ENCODE measurements at places on chromosomes 12 and 14. TPM values are rescaled to one million over a fixed set of nuclear protein-coding genes. Genes with fewer than 3 reads are reported as not detected.

GRCh38 chr12:6201826-6202225 lies 1.6 kb downstream of the CD9 start:
- peak overlapping the region; percentile 95 for H3K27ac ChIP-seq
- no peaks in the 10 kb centered on the region for H3K27me3 ChIP-seq
- no peaks in the 10 kb centered on the region for H3K4me1 ChIP-seq
- peak overlapping the region; percentile 93 for H3K4me3 ChIP-seq

GRCh38 chr12:13661005-13661887 lies 320.2 kb downstream of the GRIN2B start:
- peak; percentile 17 for DNase-seq
- no peaks in the 10 kb centered on the region for H3K4me1 ChIP-seq
- no peak overlapping the region for H3K4me3 ChIP-seq
- H3K36me3 ChIP-seq, result no peaks in the 10 kb centered on the region
- no peak overlapping the region for H3K27ac ChIP-seq
- H3K27me3 ChIP-seq, result no peaks in the 10 kb centered on the region

DNA sequence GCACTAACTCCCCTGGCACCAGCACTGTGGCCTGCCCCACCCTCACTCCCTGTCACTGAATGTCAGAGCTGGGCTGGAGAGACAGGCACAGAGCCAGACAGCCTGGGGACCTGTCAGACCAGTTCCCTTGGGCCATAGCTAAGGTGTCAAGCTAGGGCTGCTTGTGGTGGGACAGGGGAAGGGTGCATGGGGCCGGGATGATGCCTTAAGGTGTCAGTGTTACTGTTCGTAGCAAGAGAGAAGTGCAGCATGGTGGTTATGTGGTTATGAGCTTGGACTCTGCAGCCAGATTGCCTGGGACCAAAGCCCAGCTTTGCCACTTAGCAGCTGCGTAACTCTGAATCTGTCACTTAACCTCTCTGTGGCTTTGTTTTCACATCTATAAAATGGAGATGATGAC lies 3.8 kb downstream of the RAPGEF3 start:
- no peaks in the 10 kb centered on the region for H3K36me3 ChIP-seq
- H3K27ac ChIP-seq, result peak overlapping the region; percentile 95
- H3K4me3 ChIP-seq, result peak overlapping the region; percentile 70
- H3K27me3 ChIP-seq, result no peaks in the 10 kb centered on the region

GRCh38 chr12:100433701-100434100 lies 40.0 kb upstream of the NR1H4 start:
- no peaks in the 10 kb centered on the region for H3K36me3 ChIP-seq
- DNase-seq, result no peak
- H3K4me1 ChIP-seq, result no peaks in the 10 kb centered on the region
- no peak overlapping the region for H3K27ac ChIP-seq

GRCh38 chr14:34003691-34004090 lies 52.8 kb upstream of the EGLN3 start:
- H3K4me1 ChIP-seq, result no peaks in the 10 kb centered on the region
- no peak overlapping the region for H3K4me3 ChIP-seq
- H3K36me3 ChIP-seq, result no peaks in the 10 kb centered on the region
- no peak for DNase-seq

DNA sequence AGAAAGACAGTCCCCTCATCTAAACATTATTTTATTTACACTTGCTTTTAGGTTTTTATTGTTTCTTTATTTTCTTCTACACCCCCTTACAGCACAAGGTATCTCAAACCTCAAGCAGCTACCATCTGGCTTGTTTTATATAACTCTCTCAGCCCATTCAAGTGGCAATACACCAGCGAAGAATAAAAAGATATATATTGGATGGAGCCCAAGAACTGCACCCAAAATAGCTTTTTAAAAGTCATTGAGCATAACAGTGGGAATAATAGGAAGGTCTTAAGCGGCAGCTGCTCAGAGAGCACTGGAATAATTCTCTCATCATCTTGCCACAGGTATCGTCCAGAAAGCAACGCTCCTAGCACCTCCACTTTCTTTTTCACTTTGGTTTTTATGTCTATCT lies 322.5 kb downstream of the SYT1 start:
- H3K4me3 ChIP-seq, result no peak overlapping the region
- H3K27me3 ChIP-seq, result no peaks in the 10 kb centered on the region
- DNase-seq, result no peak
- no peak overlapping the region for H3K27ac ChIP-seq

DNA sequence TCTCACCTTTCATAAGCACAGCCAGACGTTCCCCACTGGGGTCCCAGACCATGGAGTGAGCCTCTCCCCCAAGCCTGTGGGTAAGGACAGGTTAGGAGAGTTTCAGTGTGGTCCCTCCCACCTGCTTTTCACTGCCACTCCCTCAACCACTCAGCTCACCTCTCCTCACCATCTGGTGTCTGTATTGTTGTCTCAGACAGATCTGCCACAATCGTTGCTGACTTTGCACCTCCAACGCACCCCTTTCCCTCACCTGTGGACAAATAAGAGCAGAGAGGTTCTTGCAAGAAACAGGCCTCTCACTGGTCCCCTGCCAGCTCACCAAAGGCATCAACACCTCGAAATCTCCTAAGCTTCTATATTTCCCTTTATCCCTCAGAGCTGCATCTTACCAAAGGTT lies 8.8 kb downstream of the MYG1 start:
- no peak overlapping the region for H3K27ac ChIP-seq
- no peaks in the 10 kb centered on the region for H3K27me3 ChIP-seq
- H3K36me3 ChIP-seq, result peaks cover 6% of the 10 kb centered on the region
- no peak overlapping the region for H3K4me3 ChIP-seq

- no peak for DNase-seq
- no peaks in the 10 kb centered on the region for H3K4me1 ChIP-seq
- H3K27ac ChIP-seq, result no peak overlapping the region
- H3K36me3 ChIP-seq, result no peaks in the 10 kb centered on the region
Observed at GRCh38 chr14:104746071-104746545, 6.8 kb upstream of the SIVA1 start.

DNA sequence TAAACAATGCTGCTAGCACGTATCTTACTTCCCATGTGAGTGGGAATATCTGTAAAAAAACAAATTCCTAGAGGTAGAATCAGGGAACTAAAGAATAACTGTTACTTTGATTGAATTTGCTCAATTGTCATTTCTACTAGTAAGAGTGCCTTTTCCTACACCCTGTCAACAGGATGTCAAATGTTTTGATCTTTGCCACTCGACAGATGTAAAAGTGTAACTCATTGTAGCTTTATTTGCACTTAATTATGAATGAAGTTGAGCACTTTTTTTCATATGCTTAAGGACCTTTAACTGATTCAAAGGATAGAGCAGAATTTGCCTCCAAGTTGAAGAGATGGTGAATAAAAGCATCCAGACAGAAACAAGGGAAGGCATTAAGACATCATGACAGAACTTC lies 104.5 kb downstream of the PPP1R12A start:
- no peak overlapping the region for H3K27ac ChIP-seq
- H3K27me3 ChIP-seq, result no peaks in the 10 kb centered on the region
- no peak for DNase-seq
- no peaks in the 10 kb centered on the region for H3K36me3 ChIP-seq

- H3K36me3 ChIP-seq, result no peaks in the 10 kb centered on the region
- no peak overlapping the region for H3K27ac ChIP-seq
- no peak overlapping the region for H3K4me3 ChIP-seq
- no peaks in the 10 kb centered on the region for H3K27me3 ChIP-seq
- H3K4me1 ChIP-seq, result no peaks in the 10 kb centered on the region
Observed at GRCh38 chr14:48731260-48731659, 854.9 kb downstream of the RPS29 start.

- peak within 1 kb of the TSS; percentile 54 for H3K4me3 ChIP-seq
- H3K27me3 ChIP-seq, result no peaks in the 10 kb centered on the region
- H3K27ac ChIP-seq, result peak within 1 kb of the TSS; percentile 30
- peaks cover 8% of the 10 kb centered on the region for H3K4me1 ChIP-seq
Observed at GRCh38 chr12:57459750-57460467, at the start of gene GLI1. Gene GLI1, plus strand, starts transcription at chr12:57459785. Its CDS starts 3,907 bp downstream, at chr12:57463692.

DNA sequence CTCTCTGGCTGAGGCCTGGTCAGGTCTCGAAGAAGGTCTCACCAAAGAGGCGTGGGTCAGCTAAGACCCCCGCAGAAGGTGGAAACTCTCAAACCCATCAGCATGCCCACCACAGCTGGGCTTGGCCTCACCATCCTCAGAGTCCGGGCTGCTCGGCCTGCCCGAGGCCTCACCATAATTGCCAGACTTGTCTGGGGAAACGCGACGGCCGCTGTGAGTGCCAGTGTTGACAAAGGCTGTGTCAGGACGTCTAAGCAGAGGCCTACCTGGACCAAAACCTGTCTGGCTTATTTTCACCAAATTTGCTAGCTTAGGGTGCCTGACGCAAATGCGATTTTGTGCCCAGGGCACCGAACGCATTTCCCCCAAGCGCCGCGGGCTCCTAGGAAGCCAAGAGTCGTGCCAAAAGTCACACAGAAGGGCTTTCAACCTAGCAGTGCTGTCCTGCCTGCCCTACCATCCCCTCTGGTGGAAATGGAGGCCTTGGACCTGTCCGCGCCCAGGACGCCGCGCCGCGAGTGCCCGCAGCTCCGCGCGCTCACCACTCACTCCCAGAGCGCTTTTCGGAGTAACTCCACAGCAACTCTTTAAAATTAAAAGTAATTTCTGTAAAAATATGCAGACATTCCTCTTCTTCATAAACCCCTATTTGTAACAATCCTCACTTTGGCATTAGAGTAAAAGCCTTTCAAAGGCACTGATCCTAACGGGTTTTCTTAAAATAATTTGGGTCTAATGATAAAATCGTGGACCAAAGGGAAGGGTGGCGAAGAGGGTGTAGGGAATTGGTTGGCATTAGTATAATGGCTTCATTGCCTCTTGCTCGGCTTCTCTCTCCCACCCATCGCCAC lies 1.2 kb upstream of the ALX1 start:
- no peaks in the 10 kb centered on the region for H3K27me3 ChIP-seq
- H3K27ac ChIP-seq, result no peak overlapping the region
- no peaks in the 10 kb centered on the region for H3K36me3 ChIP-seq
- no peak for DNase-seq
- no peak overlapping the region for H3K4me3 ChIP-seq
- H3K4me1 ChIP-seq, result no peaks in the 10 kb centered on the region

- H3K27ac ChIP-seq, result no peak overlapping the region
- H3K4me1 ChIP-seq, result no peaks in the 10 kb centered on the region
- no peak for DNase-seq
- H3K4me3 ChIP-seq, result no peak overlapping the region
- H3K27me3 ChIP-seq, result no peaks in the 10 kb centered on the region
Observed at GRCh38 chr14:58362798-58363412, 32.8 kb upstream of the TOMM20L start.

- no peaks in the 10 kb centered on the region for H3K36me3 ChIP-seq
- no peak overlapping the region for H3K4me3 ChIP-seq
- H3K27ac ChIP-seq, result no peak overlapping the region
- H3K27me3 ChIP-seq, result no peaks in the 10 kb centered on the region
- no peaks in the 10 kb centered on the region for H3K4me1 ChIP-seq
Observed at GRCh38 chr12:51482929-51483697, 58.5 kb downstream of the SLC4A8 start.

DNA sequence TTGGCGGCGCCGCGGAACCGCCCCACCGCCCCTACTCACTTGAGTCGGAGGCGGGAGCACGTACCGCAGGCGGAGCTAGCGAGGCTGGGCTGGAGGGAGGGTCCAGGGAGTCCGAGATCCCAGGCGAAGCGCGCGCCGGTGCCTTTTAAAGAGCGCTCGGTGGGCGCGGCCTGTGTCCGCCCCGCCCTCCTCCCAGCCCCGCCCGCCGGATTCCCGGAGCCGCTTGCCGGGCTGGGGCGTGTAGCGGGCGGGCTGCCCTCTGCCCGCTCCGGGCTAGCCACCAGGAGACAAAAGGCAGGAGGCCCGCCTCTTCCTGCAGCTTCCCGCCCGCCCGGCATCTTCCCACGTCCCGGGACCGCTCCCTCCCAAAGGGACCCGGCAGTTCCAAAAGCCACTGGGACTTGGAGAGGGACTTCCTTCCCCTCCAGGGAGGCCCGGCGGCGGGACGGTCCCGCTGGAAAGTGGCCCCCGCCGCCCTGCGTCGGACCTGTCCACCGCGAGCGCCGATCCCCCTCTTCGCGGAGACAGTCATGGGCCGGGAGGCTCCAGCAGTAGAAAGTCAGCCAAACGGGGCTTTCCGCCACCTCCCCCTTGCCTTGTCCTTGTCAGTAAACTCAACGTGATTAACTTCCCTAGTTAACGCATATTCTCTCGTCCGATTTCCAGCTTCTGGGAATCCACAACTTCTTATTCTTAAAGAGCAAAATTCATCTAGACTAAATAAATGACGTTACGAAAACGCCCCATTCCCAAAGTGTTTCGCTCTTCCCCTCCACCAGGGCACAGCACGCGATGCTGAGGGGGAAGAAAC lies at the start of gene CSRP2:
Gene CSRP2, minus strand, starts transcription at position 121 of the 811 bp plus-strand sequence. CDS start 12,759 bp downstream, outside the sequence.
- peak within 1 kb of the TSS; percentile 66 for H3K4me3 ChIP-seq
- no peaks in the 10 kb centered on the region for H3K36me3 ChIP-seq
- H3K27ac ChIP-seq, result peak within 1 kb of the TSS; percentile 88
- no peaks in the 10 kb centered on the region for H3K4me1 ChIP-seq
- peak; percentile 89 for DNase-seq

GRCh38 chr14:63551332-63551731 lies 8.2 kb upstream of the PPP2R5E start:
- no peaks in the 10 kb centered on the region for H3K4me1 ChIP-seq
- no peaks in the 10 kb centered on the region for H3K27me3 ChIP-seq
- no peaks in the 10 kb centered on the region for H3K36me3 ChIP-seq

GRCh38 chr14:50058113-50058512 lies 58.3 kb downstream of the VCPKMT start:
- H3K27me3 ChIP-seq, result no peaks in the 10 kb centered on the region
- no peaks in the 10 kb centered on the region for H3K4me1 ChIP-seq
- DNase-seq, result no peak
- H3K36me3 ChIP-seq, result no peaks in the 10 kb centered on the region

GRCh38 chr12:113815031-113815430 lies 151.1 kb downstream of the RBM19 start:
- H3K27me3 ChIP-seq, result no peaks in the 10 kb centered on the region
- H3K4me3 ChIP-seq, result no peak overlapping the region

The SSTR1 gene
- total RNA-seq, result 0.29 TPM

The AMIGO2 gene
- 6.7 TPM for total RNA-seq

The POTEG gene
- not detected for total RNA-seq

The SERPINA12 gene
- total RNA-seq, result not detected

The DDX51 gene
- 16.4 TPM for total RNA-seq

The PPFIA2 gene
- 0.44 TPM for total RNA-seq

The ISCA2 gene
- total RNA-seq, result 21.3 TPM

Data from breast epithelium (tissue), 4 donors.